Globus pallidus (tissue), 1 donor: ENCODE measurements at places on chromosomes 6 and 20.

DNA sequence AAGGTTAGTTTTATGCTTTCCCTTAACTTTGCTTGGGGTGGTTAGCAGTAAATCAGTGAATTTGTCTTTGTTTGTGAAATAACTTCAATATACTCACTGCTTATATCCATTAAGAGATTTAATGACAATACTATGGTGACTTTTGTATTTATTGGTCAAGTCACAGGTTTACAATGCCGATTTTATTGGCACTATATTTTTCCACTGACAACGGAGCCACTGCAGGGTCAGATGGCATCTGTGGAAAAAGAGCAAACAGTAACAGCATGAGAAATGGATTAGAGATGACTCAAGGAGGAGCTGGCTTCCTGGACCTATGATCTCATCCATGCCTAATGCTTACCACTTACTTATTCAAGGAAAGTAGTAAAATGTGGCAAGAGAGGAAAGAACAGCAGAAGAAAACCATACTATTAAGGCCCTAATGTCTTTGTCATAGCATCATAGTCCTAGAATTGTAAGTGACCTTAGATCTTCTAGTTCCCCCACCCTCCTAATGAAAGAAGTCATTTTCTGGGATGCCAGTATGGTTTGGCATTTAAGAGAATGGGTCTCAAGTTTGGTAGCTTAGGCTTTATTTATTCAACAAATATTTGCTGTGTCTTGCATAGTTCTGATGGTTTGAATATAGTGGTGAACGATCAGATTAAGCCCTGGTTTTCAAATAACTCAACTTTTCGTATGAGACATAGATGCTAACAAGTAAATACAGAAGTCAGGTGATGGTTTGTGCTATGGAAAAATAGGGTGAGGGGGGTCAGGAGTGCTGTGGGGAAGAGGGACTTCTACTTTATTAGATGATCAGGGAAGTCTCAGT lies 18.5 kb downstream of the RNF144B start:
- no peak for DNase-seq

- no peak for DNase-seq
Measured at GRCh38 chr6:33668914-33669313, 42.6 kb downstream of the UQCC2 start.

DNA sequence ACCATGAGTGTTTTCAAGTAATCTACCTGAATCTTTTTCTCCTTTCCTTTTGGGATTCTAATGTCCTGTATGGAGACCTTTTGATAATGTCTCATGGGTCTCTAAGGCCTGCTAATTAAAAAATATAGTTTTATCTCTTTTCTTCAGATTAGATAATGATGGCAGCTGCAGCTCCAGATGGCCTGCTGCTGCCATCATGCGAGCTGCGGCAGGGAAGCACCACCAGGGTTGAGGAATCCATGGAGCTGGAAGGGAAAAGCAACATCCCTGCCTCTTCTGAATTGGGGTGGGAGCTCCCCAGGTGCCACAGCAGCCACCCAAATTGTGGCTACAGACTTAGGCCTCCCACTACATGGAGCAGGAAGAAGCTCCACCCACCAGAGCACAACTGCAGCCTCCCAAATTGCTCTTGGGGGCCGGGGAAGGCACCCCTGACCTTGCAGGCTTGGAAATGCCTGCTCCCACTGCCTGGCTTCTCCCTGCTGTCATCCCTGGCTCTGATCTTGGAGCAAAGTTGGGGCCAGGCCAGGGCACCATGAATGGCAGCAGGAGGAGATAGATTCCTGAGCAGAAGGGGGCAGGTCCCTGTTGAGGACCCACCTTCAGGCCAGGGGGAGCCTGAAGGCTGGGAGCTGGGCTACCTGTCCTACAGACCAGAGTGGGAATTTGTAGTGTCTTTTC lies 189.6 kb upstream of the MAN1A1 start:
- no peak for DNase-seq

DNA sequence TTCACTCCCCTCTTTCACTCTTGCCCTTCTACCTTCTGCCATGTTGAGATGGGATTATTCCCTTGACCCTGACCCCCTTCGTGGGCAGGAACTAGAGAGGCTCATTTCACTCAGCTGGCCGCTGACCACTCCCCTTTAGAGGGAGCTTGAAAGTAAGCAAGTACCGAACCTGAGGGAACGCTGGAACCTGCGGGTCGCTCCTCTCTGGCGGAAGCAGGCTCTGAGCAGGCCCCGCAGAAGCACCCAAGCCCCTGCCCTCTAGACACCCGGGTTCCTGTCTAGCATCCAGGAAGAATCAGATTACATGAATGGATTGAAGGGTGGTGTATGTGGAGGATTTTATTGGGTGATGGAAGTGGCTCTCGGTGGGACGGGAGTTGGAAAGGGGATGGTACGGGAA lies 11.9 kb upstream of the MYCT1 start:
- DNase-seq = no peak

DNA sequence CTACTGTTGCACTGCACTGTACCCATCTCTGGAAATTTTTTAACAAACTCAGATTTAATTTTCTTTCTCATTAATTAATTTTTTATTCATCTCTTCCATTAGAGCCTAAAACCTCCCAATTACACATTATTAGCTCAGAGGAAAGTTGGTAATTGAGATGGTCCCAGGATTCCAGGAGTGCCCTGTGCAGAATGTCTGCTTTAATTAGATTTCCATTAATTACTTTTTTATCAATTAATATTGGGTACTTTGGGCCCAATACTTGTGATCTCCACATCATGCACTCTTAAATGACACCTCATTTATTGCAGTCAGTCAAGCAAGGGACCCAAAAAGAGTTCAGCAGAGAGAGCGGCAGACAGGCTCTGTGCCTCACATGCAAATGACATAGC lies 232.0 kb downstream of the PTPRT start:
- DNase-seq = no peak

DNA sequence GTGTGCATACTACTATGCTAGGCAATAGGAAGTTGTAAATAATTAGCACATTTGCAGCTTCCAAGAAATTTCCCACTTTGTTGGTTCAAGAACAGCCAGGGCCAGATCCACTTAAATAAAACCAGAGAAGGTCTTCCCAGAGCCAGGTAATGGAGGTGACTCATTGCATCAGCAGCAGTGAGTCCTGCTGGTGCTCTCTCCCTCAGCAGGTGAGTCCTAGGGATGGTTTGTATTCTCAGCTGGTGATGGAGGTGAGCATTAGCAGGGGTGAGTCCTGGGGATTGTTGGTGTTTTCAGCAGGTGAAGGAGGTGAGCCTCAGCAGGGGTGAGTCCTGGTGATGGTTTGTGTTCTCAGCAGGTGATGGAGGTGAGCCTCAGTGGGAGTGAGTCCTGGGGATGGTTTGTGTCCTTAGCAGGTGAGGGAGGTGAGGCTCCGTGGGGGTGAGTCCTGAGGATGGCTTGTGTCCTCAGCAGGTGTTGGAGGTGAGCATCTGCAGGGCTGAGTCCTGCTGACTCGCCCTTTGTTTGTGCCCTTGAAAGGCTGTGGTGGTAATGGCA lies 232.8 kb upstream of the EXOC2 start:
- DNase-seq = no peak

GRCh38 chr6:166119116-166119911 lies 48.3 kb downstream of the TBXT start:
- no peak for DNase-seq

- DNase-seq = peak; percentile 24
Measured at GRCh38 chr6:79946272-79947190, 822 bp downstream of the ELOVL4 start.

DNA sequence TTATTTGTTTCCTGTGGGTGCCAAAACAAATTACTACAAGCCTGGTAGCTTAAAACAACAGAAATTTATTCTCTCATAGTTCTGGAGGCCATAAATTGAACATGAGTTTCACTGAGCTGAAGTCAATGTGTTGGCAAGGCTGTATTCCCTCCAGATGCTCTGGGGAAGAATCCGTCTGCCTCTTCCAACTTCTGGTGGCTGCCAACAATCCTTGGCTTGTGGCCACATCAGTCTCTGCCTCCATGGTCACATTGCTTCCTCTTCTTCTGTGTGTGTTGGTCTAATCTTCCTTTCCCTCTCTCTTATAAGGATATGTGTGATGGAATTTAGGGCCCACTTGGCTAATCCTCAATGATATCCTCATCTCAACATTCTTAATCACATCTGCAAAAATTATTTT lies 92.8 kb upstream of the EPB41L1 start:
- DNase-seq = peak; percentile 37
